ENCODE measurements at places on chromosomes 6 and 20.

DNA sequence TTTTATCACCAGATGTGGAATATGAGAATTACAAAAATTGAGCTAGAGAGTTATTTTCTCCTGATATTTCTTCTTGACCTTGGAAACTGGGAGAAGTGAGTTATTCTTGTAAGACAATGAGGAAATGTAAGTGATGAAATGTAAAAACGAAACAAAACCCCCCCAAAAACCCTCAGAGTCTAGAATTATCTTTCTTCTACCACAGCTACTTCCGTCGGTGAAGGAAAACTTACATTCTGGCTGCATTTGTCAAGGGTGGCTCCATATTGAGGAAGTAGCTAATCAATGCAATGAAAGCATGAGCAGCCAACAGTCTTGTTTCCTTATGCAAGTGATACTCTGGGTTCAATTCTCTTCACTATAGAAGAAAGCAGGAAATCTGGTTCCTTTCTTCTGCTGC lies 661.7 kb upstream of the CITED2 start:
- no peak for DNase-seq

DNA sequence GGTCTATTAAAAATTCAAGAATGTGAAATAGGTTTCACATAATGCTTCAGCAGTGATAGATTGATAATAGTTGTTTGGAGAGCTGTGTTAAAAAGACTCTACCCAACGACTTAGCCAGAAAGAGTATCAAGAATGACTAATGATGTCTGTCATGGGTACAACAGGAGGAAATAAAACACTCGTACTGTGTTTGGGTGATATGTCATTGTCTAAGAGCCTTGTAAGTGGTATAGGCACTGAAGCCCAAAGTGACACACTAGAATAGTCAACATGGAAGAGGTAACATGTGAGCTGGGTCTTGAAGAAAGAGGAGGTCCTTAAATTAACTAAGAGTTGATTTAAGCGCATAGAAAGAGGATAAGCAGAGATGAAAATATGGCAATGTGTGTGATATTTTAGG lies 471.8 kb upstream of the MAN1A1 start:
- DNase-seq: no peak

- no peak for DNase-seq
Observed at GRCh38 chr6:16979677-16980370, 122.0 kb upstream of the STMND1 start.

- DNase-seq: no peak
Observed at GRCh38 chr6:70834520-70834919, 122.3 kb downstream of the B3GAT2 start.

All from omental fat pad (tissue), 4 donors.